ENCODE measurements at places on chromosomes 2 and 18.

DNA sequence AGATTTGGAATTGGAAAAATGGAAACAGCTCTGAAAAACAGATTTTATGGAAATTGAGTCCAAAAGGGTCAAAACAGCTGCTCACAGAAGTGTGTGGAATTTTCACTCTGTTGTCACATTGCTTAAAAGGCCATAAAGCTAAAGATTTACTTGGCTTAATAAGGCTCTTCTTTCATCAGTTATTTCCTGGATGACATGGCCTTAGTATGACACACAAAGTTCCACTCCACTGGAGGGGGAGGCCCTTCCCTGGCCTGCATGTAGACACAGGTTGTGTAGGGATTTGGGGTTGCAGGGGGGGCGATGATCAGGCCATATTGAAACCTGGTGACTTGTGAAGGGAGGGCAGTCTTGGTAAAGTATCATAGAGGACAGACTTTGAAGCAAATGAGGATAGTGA lies 34.0 kb downstream of the TMEM185B start:
- peaks cover 7% of the 10 kb centered on the region for H3K27me3 ChIP-seq
- H3K27ac ChIP-seq, result no peak overlapping the region
- H3K4me3 ChIP-seq, result no peak overlapping the region

- peaks cover 22% of the 10 kb centered on the region for H3K4me1 ChIP-seq
- no peaks in the 10 kb centered on the region for H3K36me3 ChIP-seq
- DNase-seq, result no peak
These were observed 105.5 kb upstream of the NEUROD1 start for GRCh38 chr2:181785691-181786344.

DNA sequence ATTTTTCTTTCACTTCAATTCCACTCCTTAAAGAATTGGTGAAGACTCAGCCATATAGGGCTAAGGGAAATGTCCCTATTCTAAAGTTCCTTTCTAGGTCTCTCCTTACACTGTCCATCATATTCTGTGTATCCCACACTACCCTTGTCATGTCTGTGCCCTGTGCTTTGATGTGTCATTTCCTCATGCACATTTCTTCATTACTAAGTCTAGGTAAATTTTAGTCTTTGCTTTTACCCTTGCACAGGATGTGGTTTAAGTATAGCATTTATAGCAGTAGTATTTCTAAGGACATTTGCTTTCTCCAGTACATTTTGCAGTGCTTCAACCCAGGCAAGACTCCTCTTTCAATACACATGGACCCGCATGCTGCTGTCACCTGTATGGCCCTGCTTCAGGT lies 221.5 kb upstream of the ACVR2A start:
- peaks cover 5% of the 10 kb centered on the region for H3K36me3 ChIP-seq
- no peak overlapping the region for H3K4me3 ChIP-seq
- peaks cover 1% of the 10 kb centered on the region for H3K27me3 ChIP-seq
- peaks cover 29% of the 10 kb centered on the region for H3K4me1 ChIP-seq
- no peak for DNase-seq

- H3K27ac ChIP-seq, result no peak overlapping the region
- no peak overlapping the region for H3K4me3 ChIP-seq
- DNase-seq, result peak; percentile 44
- H3K4me1 ChIP-seq, result peaks cover 5% of the 10 kb centered on the region
These were observed 1.2 kb upstream of the UGT1A5 start for GRCh38 chr2:233711312-233712008.

- H3K4me3 ChIP-seq, result no peak overlapping the region
- no peak for DNase-seq
- H3K27me3 ChIP-seq, result no peaks in the 10 kb centered on the region
- H3K36me3 ChIP-seq, result peaks cover 51% of the 10 kb centered on the region
- no peak overlapping the region for H3K27ac ChIP-seq
These were observed 4.3 kb downstream of the THAP4 start for GRCh38 chr2:241632478-241633325.

DNA sequence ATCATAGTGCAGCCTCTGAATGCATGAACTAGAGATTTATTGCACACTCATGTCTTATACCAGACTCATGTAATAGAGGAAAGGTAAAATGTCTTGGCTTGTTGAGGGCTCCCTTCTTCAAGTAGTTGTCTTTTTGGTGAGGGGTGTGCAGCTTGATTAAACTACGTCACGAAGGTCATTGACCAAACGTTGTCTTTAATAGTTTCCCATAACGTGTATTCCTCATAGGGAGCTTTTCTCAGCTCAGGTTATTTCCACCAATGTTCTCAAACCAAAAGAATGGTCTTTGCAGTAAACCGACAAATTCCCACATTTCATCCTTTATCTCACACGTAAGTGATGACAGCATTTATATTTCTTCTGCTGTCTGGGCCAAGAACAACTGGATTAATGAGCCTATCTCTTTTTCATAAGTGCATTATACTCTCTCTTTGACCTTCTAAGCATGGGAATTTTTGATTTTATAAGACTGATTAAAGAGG lies 547.7 kb upstream of the ZEB2 start:
- no peak overlapping the region for H3K27ac ChIP-seq
- H3K36me3 ChIP-seq, result no peaks in the 10 kb centered on the region
- H3K4me1 ChIP-seq, result no peaks in the 10 kb centered on the region
- DNase-seq, result no peak

DNA sequence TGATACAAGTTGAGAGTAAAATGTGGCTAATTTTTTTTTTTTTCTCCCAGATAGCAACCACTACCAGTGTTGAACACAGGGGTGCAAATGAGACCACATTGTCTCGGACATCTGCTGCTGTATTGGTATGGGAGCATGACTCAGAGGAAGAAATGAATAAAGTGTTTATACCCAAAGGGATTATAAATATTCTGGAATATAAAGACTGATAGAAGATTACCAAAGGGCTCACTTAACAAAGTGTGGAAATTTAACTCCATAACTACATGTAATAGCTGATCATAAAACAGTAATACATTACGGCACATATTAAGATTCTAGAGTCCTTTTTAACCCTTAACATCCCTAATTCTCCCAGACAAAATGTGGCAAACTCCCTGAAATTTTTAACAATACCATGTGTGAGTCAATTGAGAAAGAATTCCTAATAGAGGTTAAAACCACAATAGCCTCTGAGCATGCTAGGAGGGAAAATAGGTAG lies 1023.0 kb upstream of the ACVR2A start:
- no peaks in the 10 kb centered on the region for H3K36me3 ChIP-seq
- no peaks in the 10 kb centered on the region for H3K4me1 ChIP-seq
- DNase-seq, result no peak
- H3K27ac ChIP-seq, result no peak overlapping the region
- H3K27me3 ChIP-seq, result no peaks in the 10 kb centered on the region

- no peaks in the 10 kb centered on the region for H3K4me1 ChIP-seq
- H3K27ac ChIP-seq, result no peak overlapping the region
- H3K36me3 ChIP-seq, result peaks cover 8% of the 10 kb centered on the region
- no peaks in the 10 kb centered on the region for H3K27me3 ChIP-seq
- DNase-seq, result no peak
These were observed 37.6 kb downstream of the LMAN2L start for GRCh38 chr2:96702098-96702785.
